T-helper 9 cell (primary cell): ENCODE measurements at places on chromosomes 7 and 10.

GRCh38 chr10:43926875-43927406 lies 278.3 kb upstream of the ZNF32 start:
- no peak for DNase-seq

DNA sequence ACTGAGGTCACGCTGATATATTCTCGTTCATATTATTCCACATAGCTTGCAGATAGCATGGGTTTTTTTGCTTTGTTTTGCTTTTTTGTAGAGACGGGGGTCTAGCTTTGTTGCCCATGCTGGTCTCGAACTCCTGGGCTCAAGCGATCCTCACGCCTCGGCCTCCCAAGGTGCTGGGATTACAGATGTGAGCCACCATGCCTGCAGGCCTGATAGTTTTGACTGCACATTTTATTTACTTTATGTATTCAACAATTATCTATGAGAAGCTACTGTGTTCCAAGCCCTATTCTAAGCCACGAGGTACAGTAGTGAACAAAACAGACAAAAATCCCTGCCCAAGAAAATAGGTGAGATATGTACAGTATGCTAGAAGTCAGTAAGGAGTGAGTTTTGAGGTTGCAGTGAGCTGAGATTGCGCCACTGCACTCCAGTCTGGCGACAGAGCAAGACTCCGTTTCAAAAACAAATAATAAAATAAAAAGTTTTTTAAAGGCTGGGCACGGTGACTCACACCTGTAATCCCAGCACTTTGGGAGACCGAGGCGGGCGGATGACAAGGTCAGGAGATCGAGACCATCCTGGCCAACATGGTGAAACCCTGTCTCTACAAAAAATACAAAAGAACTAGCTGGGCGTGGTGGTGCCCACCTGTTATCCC lies 1.3 kb upstream of the YWHAG start:
- DNase-seq = no peak

- no peak for DNase-seq
Measured at GRCh38 chr7:90597563-90598253, 1.6 kb downstream of the CDK14 start.

DNA sequence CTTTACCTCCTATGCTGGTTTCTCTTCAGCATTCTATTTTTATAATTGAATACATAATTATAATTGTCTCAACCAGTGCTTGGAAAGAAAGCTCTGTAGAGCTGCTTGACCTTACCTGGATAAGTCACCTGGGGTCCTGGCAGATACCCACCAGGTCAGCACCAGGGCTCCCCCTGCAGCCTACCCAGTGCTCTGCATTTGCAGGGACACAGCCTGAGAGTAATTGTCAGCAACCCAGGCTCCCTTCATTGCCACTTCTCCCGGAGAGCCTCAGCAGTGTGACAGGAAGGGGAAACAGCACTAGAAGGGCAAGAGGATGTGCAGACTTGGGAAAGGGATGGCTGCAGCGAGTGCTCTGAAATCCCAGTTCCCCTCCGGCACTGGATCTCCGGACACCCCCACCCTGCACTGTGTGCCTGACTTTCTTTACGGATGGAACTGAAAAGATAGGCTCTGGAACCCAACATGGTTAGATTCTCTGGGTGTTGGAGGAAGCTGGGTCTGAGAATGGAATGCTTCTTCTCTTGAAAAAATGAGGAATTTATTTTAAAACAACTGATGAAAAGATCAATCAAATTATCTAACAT lies 11.4 kb upstream of the PAX4 start:
- no peak for DNase-seq

DNA sequence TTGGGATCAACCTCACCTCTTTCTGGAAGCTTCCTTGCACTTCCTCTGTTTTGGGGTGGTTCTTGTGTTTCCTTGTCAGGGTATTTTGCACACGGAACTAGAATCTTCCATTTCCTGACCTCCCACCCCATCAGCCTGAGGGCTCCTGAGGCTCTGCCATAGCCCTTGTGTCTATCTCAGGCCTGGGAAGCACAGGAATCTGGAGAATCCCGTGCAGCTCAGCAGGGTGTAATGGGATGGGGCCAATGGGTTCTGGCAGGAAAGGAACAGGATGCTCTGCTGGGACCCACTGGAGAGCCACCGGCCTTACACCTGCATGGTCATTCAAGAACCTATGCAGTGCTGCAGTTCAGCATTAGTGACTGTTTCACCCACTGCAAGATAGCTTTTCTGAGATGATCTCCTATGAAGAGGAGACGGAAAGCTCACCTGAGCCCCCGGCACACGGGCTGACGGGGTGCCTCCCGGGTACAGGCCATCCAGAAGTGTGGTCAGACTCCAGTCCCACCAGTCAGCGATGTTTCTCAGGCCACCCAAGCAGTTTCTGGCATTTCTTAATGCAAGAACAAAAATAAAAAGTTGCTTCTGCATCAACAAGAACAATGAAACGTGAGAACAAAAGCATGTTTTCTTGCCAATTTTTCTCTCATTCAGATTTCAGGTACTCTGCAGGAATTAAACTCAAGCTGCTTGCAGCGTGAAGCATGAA lies 133.2 kb downstream of the PKD1L1 start:
- DNase-seq = no peak

DNA sequence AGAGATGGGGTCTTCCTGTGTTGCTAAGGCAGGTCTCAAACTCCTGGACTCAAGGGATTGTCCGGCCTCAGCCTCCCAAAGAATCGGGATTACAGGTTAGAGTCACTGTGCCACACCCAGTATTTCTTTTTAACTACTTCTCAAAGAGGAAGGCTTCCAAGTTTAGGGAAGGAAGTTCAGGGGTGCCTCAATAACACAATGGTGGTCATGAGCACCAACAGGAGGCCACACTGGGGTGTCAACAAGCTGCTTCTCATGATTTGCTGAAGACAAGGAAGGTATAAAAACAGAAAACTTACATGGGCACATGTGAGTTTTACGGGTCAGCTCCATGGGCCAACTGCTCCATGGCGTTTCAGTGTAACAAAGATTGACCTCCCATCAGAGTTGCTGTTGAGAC lies 160.5 kb downstream of the TNS3 start:
- DNase-seq = no peak

- DNase-seq = no peak
Measured at GRCh38 chr10:38043516-38043915, 33.0 kb downstream of the ZNF33A start.

- no peak for DNase-seq
Measured at GRCh38 chr7:31302356-31302755, 38.2 kb downstream of the NEUROD6 start.
